IPS DF 19.7 (cell line): ENCODE measurements at places on chromosomes 3 and 15.

- DNase-seq = no peak
Observed at GRCh38 chr15:39944726-39945125, 10.8 kb downstream of the EIF2AK4 start.

- DNase-seq = no peak
Observed at GRCh38 chr3:104291437-104291851, 1075.3 kb upstream of the ALCAM start.

DNA sequence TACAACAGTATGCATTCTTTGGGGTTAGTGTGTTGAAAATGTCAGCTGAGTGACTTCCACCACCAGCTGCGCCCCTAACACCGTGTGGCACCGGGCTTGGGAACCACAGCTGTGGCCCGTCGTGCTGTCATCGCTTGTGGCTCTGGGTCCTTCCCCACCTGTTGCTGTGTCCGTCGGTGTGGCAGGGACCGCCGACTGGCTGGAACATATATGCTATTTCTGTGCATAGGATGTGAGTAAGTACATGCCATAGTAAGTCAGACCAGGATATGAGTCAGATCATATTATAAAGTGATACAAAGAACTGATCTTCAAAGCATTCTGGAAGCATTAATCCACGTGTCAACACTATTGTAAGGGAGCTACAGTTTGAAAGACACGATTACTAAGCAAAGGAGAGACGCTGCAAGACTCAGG is 31.9 kb downstream of the EHD4 start:
- no peak for DNase-seq

DNA sequence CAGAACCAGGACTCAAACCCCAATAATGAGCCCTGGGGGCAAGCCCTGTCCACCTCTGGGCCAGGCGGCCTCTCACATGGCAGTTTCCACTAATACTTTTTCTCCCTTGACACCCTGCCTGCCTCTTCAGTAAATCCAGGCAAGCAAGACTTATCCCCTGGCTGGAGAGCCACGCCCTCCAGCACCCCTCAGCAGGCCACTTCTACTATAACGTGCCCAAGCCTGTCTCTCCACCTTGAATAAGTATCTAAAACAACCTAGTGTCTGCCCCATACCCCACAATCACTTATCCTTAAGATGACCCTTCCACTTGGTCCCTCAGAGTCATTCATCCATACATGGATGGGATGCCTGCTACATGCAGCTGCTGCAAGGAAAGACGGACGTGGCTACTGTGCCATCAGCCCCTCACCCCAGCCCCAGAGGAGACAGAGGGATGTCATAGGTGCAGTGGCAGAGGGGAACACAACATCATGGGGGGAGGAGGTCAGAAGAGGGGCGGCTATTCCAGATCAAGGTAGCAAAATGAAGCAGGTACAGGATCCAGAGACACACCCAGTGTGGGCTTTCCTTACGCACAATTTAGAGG is 63.4 kb downstream of the LRIG1 start:
- no peak for DNase-seq

DNA sequence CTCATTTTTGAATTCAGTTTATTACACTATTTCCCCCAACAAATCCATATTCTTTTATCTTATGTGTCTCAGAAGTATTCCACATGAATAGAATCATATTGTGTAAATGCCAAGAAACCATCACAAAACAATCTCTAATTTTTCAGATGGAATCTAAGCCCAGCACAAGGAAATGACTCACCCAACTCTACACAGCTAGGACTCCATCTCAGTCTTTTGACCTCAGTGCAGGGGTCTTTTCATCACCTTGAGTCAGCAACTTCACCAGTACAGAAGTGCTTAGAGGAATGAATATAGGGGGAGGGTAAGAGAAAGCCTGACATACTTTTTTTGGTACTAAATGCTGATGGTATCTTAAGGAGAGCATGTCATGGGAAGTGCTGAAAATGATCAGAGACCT is 169.3 kb upstream of the LRRN1 start:
- DNase-seq = no peak

GRCh38 chr3:73228437-73228836 is 167.0 kb downstream of the EBLN2 start:
- DNase-seq = no peak

DNA sequence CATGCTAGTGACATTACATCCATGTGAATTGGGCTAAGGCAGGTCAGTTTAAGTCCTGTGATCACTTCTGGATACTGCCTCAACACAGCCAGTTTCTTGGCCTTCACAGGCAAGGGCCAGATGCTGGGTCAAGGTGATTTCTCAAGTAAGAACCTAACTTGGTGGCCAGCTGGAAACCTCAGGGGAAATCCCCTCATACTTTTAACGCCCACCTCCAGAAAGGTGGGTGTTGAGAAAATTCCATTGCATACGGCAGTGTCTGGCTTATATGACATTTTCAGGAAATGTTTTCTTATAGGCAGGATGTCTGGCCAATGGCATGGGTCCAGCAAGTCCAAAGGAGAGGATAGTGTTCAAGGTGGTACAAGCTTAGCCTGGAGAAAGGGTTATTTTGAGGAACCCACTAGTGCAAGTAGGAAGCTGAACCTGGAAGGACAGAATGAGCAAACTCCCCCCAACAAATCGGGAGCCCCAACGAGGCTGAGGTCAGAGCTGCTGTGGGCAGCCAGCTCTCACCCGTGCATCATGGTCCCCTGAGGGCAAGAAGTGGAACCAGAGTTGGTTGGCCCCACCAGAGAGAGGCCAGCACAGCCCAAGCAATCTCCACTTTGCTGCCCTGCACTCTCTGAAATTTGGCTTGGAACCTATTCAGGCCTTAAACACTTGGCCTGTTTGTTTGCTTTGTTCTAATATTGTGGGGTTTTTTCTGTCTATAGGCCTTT is 135.4 kb downstream of the PDE8A start:
- no peak for DNase-seq

GRCh38 chr3:182027366-182027765 is 315.6 kb downstream of the SOX2 start:
- DNase-seq = no peak

GRCh38 chr3:28053759-28054158 is 187.7 kb upstream of the CMC1 start:
- no peak for DNase-seq

DNA sequence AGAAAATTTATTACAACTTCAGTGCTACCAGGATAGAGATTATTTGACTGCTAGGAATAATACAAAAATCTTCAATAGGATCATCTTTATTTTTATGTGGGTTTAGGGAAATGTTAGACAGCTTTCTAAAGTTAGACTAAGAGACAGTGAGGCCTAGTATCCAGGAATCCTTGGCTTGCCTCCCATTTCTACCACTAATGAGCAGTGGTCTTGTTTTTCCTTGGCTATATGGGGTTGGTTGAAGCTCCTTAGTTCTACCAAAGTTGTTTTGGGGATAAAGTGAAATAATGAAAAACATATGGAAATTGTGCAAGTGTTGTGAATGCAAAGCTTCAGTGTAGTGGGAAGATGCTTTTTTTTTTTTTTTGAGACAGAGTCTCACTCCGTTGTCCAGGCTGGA is 16.8 kb downstream of the AP4E1 start:
- DNase-seq = no peak

- DNase-seq = no peak
Observed at GRCh38 chr3:129428007-129428375, 445 bp downstream of the EFCAB12 start.

DNA sequence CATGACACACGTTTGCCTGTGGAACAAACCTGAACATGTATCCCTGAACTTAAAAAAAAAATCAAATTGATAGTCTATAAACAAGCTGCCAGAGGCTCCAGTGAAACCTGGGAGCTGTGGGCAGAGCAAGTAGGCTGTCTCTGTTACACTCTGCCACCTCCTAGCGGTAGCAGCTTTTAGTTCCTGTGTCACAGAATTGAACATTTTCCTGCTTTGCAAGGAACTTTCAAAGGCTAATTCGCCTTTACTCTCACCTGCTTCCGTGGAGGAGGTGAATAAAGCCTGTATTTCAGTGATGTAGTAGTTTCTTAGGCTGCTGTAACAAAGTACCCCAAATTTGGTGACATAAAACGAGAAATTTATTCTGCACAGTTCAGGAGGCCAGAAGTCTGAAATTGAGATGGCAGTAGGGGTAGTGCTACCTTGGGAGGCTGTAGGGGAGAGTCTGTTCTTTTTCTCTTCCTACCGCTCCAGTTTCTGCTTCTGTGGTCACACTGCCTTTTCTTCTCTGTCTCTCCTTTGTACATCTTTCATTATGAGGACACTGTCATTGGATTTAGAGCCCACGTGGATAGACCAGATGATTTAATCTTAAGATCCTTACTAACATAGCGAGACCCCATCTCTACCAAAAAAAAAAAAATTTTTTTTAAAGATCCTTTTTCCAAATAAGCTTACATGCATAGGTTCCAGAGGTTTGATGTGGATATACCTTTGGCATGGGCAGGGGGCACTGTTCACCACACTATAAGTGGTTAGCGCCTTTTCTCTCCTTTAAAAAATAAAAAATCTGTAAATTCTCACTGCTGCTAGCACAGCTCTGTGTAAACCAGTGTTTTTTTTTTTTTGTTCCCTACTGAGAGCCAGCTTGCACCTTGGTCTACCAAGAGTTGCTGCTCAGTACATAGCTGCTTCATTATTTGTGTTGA is 25.3 kb downstream of the FBXO22 start:
- no peak for DNase-seq

GRCh38 chr3:127915115-127915936 is at the start of gene KBTBD12:
Gene KBTBD12, plus strand, starts transcription at chr3:127915232. Its CDS starts 7,830 bp downstream, at chr3:127923062.
- DNase-seq = no peak

DNA sequence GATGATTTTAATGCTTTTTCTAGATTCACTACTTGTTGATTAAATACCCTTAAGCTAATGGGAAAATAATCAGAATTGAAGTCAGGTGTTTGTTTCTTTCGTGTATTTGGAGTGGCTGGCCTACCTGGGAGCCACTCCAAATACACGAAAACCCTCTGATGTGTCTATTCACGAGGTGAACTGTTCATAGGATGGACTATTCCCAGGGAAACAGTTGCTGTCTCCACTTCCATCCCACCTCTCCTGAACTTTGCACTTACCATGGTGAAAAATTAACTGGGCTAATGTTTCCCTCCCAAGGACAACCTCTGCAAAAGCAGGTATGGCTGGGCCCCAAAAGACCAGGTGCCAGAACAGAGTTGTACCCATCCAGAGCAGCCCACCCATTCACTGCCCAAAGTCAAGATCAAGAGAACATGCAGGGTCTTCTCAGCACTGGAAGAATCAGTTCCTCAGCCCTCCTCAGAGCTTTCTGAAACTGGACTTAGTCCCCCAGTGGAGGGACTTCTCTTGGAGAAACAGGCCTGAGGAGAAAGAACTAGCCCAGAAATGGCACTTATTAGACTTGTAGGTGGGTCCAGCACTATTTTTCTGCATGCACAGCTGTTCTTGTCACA is 2.9 kb upstream of the SMAD3 start:
- no peak for DNase-seq

DNA sequence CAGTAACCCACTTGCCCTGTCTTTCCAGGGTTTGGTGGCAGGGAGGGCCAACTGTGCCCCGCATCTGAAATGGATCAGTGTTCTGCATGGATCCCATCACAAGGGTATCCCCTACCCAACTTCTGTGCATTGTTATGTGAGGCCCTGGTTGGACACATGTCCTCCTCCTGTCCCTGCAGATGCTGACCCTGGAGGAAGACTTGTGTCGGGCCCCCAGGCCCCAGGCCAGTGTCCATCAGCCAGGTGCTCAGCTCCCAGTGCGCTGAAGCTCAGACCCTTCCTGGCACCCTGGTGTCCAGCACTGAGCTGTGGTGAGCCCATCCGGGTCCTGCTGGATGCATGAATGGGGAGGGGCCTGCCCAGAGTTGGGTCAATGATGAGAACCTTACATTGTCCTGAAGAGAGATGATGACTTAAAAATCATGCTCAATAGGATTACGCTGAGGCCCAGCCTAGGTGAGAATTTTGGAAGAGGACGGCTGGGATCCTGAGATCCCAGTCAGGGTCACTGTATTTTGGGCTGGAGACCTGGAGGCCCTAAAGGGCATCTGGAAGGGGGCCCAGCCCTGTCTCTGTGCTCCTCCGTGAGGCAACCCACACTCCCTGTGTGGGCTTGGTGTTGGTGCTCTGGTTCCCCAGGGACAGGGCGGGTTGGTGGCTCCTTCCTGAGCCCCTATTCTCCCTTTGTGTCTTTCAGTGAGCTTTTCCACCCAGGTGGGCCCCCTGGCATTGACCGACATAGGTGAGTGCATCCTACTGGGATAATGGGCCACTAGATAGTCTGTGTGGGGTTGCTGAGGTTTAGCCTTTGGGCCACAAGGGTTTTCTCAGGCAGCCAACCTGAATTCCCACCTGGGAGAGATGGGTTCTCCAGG is 199.1 kb downstream of the UBE3A start:
- no peak for DNase-seq

- no peak for DNase-seq
Observed at GRCh38 chr3:100402256-100402655, 917 bp downstream of the LNP1 start.

DNA sequence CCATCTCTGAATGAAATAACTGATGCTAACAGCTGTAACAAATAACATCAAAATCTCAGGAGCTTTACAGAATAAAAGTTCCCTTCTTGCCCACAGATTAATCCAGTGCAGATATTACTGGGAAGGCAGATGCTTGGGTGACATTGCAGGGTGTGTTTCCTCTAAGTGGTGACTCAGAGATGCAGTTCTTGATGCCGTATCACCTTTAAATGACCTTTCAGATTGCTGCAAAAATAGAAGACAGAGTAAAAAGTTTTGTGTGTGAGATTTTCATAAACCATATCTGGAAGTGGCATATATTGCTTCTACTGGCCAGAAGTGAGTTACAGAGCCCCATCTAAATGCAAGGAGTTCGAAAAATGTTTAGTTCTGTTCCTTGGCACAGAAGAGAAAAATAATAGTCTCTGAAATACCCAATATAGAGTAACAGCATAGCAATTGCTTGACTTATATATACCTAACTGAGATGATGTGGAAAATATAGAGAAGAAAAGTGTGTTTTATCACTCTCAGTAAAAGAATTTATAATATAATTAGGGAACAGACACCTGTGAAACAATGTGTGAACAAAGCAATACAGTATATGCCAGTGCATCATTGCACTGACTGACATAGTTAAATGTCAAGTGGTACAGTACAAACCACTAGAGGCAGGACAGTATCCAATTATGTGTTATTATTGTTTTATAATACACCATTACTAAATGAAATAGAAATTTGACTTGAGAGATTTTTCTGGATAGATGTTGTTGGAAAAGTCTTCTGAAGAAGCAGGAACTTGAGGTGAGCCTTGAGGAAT is 430.7 kb upstream of the CBLB start:
- DNase-seq = no peak

DNA sequence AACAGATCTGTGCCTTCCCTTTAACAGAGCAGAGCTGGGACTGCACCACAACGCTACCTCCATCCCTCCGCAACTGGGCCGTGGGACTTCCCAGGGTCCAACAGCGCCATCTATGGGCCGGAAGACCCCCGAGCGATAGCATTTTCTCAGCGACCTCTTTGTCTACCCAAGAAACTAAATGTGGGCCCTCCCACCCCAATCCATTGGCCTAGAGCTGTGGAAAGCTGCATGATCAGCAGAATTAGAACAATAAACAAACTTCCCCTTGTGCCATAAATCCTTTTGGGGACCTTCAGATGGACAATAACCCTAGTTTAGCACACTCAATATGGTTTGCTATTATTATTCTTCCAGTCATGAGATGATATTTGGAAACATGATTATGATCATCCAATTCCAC is 74.8 kb upstream of the NTRK3 start:
- peak; percentile 59 for DNase-seq

- no peak for DNase-seq
Observed at GRCh38 chr3:185595526-185595925, 9.4 kb downstream of the SENP2 start.

GRCh38 chr3:8371085-8371551 is 130.5 kb upstream of the LMCD1 start:
- DNase-seq = no peak
